Hindlimb muscle (tissue), 1 donor: ENCODE measurements at places on chromosomes 1 and 21. TPM values are rescaled to one million over a fixed set of nuclear protein-coding genes. Genes with fewer than 3 reads are reported as not detected.

DNA sequence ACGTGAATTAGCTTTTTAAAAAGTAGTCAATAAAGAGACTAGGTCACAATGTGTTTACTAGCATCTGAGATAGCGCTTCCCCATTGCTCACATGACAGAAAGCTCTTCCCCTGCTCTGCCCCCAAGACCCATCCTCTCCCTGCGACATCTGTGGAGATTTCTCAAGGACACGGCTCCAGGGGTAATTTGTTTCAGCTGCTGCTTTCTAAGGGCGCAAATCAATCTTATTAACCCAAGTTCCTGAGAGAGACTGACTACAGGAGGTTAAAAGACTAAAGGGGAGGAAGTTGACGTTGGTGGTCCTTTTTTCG, at the start of gene MYOCOS:
Gene MYOCOS (plus strand): TSS at position 92 of the 311 bp plus-strand sequence. CDS start 1,641 bp downstream, outside the sequence.
- no peak for DNase-seq

- peak; percentile 16 for DNase-seq
These were observed 351.4 kb downstream of the NUF2 start for GRCh38 chr1:163672976-163673758.

- DNase-seq = no peak
These were observed 456.6 kb downstream of the RPS6KC1 start for GRCh38 chr1:213507472-213508223.

GRCh38 chr1:101239095-101240040, 2.5 kb downstream of the S1PR1 start:
- DNase-seq = no peak

- DNase-seq = peak; percentile 17
These were observed 155.7 kb upstream of the BEND5 start for GRCh38 chr1:48932366-48932765.

DNA sequence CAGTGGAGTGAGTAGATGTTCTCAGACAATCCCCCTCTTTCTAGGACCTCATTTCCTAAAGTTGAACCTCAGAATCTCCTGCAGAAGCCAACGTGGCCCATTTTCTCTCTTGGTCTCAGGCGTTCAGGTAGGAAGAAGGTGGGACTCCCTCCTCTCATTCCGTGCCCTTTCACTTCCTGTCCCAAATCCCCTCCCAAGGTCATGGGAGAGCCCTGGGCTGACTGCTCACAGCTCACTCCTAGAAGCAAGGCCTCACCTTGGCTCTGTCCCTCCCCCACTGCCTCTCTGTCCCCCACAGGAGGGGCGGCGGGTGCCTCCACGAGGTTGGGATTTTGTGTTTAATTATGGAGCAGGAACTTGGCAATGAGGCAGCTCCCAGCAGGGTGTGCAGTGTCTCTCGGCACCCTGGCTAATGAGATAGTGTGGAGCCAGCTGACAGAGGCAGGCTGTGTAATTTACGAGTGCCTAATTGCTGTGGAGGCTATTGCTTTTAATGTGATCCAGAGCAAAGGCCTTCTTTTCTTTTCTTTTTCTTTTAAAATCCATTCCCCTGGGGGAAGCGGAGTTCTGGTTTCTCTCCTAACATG, 9.1 kb upstream of the CDK18 start:
- DNase-seq = no peak

DNA sequence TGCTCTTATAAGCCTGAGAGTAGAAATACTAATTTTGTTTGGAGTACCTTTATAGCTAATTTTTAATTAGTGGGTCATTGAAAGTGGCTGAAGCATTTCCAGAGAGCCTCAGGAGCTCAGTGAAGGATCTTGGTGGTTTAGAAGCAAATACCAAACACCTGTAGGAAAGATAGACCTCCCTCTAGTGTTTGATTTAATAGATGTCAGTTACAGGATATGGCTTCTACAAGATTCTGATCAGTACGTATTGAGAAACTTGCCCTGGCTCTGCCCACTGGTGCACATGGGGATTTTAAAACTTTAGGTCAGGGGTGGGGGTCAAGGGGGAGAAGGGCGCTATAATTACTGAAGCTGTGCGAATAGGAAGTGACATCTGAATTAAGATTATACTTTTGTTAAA, 122.2 kb downstream of the POU2F1 start:
- no peak for DNase-seq

GRCh38 chr1:85174503-85174902, 26.3 kb downstream of the SYDE2 start:
- no peak for DNase-seq

GRCh38 chr1:88036345-88037014, 647.6 kb upstream of the PKN2 start:
- DNase-seq = no peak

- DNase-seq = no peak
These were observed 94.5 kb downstream of the GLIS1 start for GRCh38 chr1:53644496-53644895.

DNA sequence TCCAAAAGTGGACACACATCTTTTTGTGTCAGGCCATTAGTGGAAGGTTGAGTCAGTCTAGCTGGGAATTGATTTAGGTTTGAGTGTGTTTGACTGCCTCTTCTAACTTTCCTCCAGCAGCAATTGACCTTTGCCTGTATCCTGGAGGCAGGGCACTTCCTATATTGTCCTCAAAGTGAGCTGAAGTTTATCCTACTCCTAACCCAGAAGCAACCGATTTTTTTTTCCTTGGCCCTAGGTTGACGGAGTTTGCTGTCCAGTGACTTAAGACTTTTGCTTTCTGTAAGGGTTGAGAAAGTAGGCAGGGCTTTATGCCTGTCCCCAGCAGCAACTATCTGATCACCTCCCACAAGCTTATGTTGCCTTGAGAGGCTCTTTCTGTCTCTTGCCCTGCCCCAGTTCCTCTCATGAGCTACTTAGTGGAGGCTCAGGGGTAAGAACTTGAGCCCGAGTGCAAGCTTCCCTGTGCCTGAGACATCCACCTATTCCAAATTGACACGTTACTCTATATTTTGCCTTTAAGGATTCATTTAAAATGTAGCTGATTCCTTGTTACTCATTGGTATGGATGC, 30.9 kb downstream of the SLC35F3 start:
- DNase-seq = no peak

- no peak for DNase-seq
These were observed 27.7 kb upstream of the SPOCD1 start for GRCh38 chr1:31843506-31843905.

DNA sequence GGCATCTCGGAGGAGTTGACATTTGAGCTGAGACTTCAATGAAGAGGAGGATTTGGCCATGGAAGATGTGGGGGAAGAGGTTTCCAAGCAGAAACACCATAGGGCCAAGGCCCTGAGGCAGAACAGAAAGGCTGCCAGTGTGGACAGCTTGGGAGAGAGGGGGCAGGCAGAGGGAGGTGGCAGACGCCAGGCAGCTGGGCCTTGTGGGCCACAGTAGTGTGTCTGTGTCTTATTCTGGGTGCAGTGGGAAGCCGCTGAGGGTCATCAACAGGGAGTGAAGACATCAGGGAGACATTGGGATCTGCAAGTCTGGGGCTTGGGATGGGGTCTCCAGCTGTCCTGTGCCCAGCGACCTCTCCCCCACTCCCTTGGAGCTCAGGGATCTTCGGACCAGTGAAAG, 96.8 kb downstream of the LACTBL1 start:
- DNase-seq = no peak

GRCh38 chr1:185358957-185359356, 41.9 kb upstream of the IVNS1ABP start:
- no peak for DNase-seq

DNA sequence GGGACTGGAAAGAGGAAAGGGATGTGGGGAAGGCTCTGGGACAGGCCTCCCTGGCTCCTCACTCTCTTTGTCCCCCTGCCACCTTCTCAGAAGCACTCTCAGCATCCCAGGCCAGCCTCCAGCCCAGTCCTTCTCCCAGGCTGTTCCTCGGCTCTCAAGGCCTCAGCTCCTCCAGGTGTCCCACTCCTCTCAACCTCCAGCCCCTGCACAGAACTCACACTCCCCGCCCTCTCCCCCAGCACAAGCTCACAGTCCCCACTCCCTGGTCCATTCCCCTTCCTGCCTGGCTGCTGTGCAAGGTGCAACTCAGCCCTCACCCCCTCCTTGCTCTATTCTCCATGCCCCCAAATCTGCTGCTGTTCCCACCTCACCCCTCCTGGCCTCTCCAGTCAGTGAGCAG, 185.0 kb downstream of the HIVEP3 start:
- no peak for DNase-seq

DNA sequence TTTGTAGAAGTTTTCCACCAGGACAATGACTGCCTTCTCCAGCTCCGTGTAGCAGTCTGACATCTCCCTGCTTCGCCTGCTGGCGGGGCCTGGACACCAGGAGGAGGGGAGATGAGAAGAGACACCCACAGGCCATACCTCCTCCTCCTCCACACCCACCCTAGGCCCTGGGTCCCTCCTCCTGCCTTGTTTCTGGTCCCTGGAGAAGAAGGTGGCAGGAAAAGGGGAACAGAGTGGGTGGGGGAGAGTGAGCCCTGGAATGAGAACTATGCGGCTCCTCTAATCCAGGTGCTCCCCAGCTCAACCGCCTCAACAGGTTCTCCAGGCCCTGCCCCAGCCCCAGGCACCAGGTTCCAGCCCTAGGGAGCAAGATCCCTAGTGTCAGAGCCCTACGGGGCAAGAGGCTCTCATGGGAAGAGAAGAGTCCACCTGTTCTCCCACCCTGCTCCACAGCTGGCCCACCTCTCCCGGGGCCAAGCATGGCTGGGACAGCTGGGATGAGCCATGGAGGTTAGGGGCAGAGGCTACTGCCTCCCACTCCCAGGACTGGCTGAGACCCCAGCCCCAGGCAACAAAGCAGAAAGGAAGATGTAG, 4.8 kb downstream of the S100A16 start:
- DNase-seq = no peak

DNA sequence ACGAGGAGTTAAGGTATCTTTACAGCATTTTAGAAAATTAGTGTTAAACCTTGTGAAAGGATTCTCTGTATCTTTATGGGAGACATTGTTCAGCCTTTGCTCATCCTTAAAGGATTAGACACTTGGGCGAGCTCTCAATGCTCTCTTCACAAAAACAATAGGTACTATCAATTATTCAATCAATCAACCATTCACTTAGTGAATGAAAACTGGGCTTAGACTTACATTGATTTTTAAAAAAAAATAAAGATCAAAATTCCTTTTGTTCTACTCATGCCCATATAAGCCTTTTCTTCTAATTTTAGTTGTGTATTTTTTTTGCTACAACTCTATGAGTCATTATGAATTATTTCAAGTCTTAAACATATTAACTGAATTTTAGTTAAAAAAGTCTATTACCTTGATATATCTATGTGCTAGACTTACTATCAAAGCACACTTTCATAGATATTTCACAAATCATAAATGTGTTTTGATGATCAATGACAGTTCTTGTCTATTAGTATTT, 181.2 kb downstream of the DPYD start:
- no peak for DNase-seq

GRCh38 chr1:233796146-233796783, 108.2 kb upstream of the SLC35F3 start:
- no peak for DNase-seq

GRCh38 chr1:162878000-162878596, 17.1 kb upstream of the CCDC190 start:
- DNase-seq = peak; percentile 33

DNA sequence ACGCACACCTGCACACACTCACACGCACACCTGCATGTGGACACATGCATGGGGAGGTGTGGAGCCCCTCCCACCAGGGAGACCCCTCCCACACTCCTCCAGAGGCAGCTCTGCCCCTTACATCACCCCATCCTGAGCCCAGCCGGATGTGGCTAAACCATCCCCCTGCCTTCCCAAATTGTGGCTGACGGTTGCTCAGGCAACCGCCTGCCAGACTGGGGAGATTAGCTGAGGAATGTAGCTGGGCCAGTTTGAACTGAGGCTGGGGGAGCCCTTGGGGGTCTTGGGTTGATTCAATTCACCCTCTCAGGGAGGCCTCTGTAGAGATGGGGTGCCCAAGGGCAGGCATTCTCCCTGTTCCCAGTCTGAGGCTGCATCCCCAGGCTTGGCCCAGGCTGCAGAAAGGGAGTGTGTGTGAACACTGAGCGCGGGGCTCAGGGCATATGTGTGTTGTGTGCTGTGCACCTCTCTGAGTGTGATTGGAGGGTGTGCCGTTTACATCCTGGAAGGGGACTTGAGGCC, 12.9 kb downstream of the PTPRU start:
- DNase-seq = no peak

- DNase-seq = no peak
These were observed 35.1 kb downstream of the MSTO1 start for GRCh38 chr1:155645034-155645598.

GRCh38 chr21:15688809-15689208, 41.0 kb upstream of the USP25 start:
- DNase-seq = no peak

The PALMD gene
- 106 TPM for polyA plus RNA-seq

The COL8A2 gene
- polyA plus RNA-seq = 6.9 TPM

The RIIAD1 gene
- polyA plus RNA-seq = not detected

The ATP1B1 gene
- polyA plus RNA-seq = 15.0 TPM

The LRIF1 gene
- polyA plus RNA-seq = 8.6 TPM

The TAL1 gene
- polyA plus RNA-seq = 3.6 TPM

The IL20 gene
- polyA plus RNA-seq = not detected
